NCI-H524 treated with DMSO at 0.1 percent for 48 hours (cell line): ENCODE measurements at places on chromosomes 5 and 9.
A peak's percentile ranks its signal among the peaks of the same experiment; 100 is the strongest.

GRCh38 chr5:151496041-151496484 lies 48.7 kb downstream of the SLC36A1 start:
- no peak for DNase-seq

DNA sequence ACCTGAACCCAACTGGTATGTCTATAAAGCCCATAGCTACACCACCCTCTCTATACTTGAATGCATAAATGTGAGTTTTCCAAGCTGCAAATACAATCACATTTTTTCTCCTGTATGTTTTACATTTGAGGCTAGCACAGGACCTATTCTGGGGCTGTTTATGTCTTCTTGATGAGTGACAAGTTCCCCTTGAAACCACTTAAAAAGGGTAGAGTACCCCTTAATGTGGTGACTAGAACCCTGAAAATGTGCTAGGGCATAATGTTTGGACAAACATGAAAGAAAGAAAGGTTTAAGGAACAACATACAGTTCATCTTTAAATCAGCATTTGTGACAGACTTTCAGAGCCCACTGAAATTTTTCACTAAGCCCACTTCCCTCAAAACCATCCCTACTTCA lies 25.2 kb upstream of the GLIS3 start:
- no peak for DNase-seq

DNA sequence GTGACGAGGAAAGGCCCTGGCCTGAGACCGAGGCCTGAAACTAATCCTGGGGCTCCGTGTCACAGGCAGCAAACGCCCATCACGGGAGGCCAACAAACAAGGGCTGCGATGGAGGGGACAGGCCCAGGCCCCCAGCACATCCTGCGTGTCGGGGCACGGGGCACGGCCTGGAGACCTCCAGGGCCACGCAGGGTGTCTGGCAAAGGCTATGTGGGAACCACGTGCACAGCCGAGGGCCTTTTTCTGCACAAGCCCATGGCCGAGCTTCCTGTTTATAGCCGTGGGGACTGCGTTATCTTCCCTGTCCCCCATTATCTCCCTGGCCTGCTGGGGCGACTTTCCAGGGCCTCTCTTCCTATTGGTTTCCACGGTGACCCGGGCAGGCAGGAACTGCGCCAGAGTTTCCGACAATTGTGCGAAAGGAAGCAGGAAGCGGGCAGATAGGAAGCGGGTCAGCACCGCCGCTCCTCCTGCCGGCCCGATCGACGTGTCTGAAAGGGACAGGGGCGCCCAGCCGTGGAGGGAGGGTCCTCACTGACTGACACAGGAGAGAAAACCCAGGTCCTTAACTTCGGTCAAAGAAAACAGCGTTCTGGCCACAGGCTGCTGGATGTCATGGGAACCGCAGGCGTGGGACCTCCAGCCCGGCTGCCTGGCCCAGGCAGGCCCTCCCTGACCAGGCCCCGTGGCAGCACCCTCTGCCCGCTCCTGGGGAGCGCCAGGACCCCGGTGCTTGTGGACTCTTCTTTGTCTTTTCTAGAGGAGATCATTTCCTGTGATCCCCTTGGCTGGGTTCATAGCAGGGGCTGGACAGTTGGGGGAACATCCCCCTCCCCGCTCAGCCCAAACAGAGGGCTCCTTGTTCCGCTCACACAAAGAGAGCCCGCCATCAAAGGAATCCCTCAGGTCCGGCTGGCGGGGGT lies 29.1 kb upstream of the SEC16A start:
- no peak for DNase-seq

GRCh38 chr9:133975511-133975910 lies 16.6 kb downstream of the VAV2 start:
- DNase-seq: no peak

DNA sequence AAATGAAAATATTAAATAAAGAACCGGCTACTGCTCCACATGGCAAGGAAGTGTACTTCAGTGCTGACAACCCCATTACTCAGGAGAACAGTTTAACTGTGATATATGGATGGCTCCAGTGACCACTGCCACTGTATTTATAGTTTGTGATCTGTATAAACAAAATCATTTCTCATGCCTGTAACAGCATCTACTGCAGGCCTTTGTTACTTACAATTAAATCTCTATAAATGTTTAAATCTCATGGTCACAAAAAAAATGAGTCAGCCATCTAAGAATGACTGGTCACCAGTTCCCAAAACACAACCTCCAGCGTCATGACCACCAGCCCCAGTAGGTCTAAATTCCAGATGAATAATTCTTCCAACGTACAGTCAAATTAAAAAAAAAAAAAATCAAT lies 24.6 kb downstream of the SERINC5 start:
- no peak for DNase-seq

- DNase-seq: no peak
Observed at GRCh38 chr9:113523421-113524141, 60.1 kb downstream of the RGS3 start.

DNA sequence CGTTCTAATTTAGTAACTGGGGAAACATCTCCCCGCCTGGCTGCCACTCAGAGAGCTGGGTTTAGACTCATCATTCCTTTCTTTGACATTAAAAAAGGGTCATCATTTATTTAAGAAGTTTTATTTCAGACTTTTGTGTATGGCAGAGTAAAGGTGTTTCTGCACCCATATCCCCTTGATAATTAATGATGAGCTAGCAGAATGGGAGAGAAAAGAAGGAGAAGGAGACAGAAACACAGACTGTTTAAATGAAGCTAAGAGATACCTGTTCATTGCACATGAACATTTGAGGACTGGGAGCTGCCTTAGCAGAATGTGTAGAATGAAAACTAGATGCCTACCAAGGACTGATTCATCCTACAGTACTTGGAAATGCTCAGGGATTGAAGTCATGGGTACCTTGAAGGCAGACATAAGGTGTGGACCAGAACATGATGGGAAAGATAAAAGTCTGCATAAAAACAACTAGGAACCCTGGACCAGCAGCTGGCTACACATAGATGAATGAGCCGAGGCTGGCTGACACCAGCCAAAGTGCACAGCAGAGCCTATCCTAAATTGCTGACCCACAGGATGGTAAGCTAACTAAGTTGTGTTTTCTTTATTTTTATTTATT lies 48.3 kb upstream of the SPATA31C2 start:
- no peak for DNase-seq

DNA sequence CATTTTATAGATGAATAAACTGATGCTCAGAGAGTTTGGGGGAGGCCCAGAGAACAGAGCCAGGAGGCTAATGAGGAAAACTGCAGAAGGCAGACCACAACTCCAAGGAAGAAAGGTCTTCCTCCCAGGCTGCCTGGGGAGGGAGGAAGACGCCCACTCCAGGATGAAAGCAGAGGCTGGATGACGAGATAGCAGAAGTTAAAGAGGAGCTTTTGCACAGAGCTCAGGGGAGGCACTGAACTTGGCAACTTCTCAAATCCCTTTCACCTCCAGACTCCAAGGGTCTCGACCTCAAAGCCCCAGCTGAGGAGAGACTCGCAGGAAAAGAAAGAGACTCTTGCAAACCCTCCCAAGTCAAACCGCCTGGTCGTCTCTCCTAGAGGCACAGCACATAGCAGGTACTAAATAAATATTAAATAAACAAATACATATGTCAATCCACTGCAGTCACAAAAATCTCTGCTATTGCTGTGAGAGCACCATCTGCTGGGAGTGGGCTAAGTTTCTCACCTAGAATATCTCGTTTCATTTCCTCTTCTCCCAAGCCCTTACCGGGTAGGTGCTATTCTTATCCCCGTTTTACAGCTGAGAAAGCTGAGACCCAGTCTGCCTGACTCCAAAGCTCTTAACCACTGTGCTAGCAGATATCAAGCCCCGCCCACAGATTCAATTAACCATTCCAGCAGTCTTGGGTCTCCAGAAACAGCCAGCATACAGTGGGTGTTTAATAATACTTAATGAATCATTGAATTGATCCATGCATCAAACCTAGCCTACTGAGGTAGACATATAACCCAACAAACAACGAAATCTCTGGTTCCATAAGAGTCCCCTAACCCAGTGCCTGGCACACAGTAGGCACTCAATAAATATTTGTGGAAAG lies 97.8 kb upstream of the HAND1 start:
- no peak for DNase-seq

DNA sequence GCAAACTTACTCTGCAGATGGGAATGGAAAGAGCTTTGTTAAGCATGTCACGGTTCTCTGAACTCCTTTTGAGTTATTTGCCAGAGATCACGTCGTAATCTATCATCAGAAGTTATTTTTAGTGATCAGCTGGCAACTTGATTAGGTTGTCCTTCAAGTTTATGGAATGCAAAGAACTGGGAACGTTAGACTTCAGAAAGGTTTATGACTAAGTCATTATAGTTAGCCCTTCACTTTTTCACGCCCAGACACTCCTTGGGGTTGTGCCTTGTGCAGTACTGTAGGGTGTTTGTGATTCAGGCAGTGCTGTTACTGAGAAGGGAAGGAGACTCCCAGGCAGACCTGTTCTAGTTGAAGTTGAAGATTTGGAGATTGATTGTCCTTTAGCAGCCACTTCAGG lies 26.8 kb upstream of the PHF2 start:
- DNase-seq: no peak

- no peak for DNase-seq
Observed at GRCh38 chr9:102950346-102950745, 44.8 kb upstream of the CYLC2 start.

DNA sequence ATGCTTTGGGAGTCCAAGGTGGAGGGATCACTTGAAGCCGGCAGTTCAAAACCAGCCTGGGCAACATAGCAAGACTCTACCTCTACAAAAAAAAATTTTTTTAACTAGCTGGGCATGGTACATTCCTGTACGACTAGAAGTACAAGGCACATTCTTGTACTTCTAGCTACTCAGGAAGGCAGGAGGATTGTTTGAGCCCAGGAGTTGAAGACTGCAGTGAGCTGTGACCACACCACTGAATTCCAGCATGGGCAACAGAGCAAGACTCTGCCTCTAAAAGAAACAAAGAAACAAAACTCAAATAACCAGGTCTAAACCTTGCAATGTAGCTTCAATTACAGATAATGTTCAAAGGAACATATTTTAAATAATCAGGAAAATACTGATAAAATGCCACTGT lies 56.2 kb downstream of the SSBP2 start:
- DNase-seq: no peak

DNA sequence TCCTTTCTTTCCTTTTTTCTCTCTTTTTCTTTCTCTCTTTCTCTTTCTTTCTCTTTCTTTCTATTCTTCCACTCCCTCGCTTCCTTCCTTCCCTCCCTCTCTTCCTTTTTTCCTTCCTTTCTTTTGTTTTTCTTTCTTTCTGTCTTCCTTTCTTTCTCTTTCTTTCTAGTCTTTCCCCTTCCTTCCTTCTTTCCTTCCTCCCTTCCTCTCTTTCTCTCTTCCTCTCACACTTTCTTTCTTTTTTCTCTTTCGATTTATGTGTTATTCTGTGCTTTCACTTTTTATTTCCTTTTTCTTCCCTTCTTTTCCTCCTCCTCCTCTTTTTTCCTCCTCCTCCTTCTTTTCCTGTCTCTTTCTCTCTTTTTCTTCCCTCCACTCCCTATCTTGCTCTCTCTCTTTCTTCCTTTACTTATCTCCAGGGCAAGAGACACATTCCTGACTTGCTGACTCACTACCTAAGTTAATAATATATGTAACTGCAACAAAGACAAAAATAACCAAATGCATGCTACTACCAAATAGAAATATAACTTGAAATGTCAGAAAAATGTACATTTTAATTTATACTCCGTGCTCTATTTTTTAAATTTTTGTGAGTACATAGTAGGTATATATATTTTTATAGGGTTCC lies 445.5 kb downstream of the GABRG2 start:
- no peak for DNase-seq

- DNase-seq: peak; percentile 12
Observed at GRCh38 chr9:134375430-134376385, 49.5 kb downstream of the RXRA start.

GRCh38 chr5:91257301-91257700 lies 125.8 kb downstream of the ARRDC3 start:
- DNase-seq: no peak

GRCh38 chr5:136015966-136016650 lies 12.7 kb upstream of the TGFBI start:
- DNase-seq: no peak

- DNase-seq: no peak
Observed at GRCh38 chr9:84818791-84819190, 149.3 kb downstream of the NTRK2 start.

GRCh38 chr9:73050065-73050816 lies 97.4 kb upstream of the ALDH1A1 start:
- DNase-seq: no peak

DNA sequence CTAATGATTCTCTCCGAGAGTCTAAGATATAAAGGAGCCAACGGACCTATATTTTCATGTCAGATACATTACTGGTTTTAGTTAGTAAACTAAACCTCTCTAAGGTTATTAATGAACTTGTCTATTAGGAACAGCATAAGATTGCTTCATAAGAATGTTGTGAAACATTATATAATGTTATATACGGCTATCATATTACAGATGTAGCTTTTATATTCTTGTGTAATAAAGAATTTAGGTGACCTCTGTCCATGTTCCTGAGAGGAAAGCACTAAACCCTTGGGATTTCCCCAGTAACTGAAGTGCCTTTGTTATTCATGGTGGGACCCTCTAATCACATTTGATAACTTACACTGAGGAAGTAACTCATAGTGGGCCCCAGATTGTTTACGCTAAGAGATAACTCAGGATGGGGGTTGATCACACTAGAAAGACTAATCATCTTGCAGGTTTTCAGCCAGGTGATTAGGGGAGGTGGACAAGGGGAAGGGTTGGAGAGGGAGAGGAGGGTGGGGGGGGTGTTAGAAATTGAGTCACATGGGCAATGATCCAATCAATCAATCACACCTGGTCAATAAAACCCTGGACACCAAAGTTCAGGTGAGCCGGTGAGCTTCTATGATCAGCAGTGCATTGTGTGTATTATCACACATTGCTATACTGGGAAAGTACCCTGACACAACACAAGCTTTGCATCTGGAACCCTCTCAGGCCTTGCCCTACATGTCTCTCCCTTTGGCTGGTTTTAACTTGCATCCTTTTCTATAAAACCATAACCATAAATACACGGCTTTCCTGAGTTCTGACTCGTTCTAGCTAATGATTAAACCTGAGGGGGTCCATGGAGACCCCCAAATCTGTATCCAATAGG lies 25.8 kb downstream of the ECPAS start:
- no peak for DNase-seq

- no peak for DNase-seq
Observed at GRCh38 chr5:61878471-61878870, 427.5 kb upstream of the KIF2A start.

DNA sequence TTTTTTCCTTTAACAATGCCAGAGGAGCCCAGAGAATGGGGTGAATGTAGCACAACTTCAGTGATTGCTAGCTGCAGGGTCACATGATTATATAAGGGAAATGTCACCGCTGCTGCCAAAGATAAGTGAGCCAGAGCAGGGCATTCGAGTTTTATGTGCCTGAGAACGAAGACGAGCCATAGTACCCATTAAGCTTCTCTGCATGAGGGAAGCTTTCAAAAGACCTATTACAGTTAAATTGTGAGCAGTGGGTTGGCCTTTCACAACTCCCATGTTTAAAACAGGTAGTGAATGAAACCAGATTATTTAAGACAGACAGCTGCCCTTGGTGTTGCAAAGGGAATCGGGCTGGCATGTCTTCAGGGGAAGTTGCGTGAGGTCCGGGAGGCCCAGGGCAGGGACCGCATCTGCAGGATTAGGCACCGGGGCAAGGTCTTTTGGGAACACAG lies 82.4 kb upstream of the TNFAIP8 start:
- no peak for DNase-seq

GRCh38 chr5:31453522-31453921 lies 78.4 kb downstream of the DROSHA start:
- no peak for DNase-seq
